ENCODE measurements at places on chromosomes 12 and 14.
A peak's percentile ranks its signal among the peaks of the same experiment; 100 is the strongest.

GRCh38 chr14:92039063-92039718 is 668 bp downstream of the TRIP11 start:
- peak; percentile 79 for DNase-seq

DNA sequence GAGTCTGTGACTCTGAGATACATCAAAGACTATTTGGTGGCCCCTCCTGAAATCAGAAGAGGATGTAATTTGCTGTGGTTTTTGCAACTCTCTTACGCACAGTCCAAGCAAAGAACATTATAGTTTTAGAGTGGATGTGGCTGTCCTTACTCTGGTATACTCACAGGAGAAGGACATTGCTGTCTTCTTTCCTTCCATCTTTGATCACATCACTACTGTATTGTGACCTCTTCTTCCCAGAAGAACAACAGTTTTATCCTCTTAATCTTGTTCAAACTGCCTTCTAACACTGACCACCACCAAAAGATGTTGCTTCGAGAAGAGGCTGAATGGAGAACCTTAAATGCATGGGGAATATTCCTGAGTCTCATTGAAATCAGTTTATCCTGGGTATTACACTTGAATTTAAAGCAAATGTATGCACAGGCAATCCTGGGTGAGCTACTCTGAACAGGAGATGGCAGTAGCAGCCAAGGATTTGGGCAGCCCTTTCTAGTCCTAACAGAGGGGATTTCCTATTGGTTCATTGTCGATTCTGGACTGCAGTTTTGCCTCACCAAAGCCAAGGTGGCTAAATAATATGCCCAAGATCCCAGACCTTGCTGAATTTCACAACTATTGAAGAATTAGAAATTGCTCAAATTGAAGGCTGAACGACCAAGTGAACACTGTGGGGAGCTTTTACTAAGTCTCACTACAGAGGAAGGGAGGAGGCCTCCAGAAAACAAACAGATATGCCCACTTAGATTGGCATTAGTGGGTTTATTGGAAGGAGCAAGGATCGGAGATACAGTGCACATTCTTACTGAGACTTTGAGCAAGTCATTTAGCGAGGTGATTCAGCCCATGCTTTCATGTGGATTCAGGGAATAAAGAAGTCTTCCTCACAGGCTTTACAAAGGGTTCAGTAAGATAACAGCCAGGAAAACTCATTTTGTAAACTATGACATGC is 282.8 kb downstream of the PAWR start:
- DNase-seq: peak; percentile 86

GRCh38 chr12:58741226-58741625 is 179.1 kb downstream of the LRIG3 start:
- peak; percentile 10 for DNase-seq

GRCh38 chr14:94439453-94440057 is 13.0 kb downstream of the SERPINA11 start:
- DNase-seq: no peak

GRCh38 chr12:6367065-6367968 is 8.0 kb downstream of the SCNN1A start:
- DNase-seq: peak; percentile 50

DNA sequence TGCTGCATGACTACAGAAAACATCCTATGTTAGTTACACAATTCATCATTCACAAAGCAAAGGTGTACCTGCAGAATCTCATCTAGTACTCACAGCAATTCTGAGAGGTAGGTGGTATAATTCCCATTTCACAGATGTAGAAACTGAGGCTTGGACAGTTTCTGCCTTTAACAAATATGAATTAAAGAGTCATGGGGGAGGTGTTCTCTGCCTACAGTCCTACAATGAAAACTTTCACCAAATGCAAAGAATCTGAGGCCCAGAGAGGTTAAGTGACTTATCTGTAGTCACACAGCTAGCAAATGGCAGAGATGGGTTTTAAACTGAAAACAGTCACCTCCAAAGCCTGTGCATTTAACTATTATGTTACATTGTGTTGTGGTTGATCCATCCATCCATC is 171.6 kb upstream of the WSCD2 start:
- DNase-seq: no peak

DNA sequence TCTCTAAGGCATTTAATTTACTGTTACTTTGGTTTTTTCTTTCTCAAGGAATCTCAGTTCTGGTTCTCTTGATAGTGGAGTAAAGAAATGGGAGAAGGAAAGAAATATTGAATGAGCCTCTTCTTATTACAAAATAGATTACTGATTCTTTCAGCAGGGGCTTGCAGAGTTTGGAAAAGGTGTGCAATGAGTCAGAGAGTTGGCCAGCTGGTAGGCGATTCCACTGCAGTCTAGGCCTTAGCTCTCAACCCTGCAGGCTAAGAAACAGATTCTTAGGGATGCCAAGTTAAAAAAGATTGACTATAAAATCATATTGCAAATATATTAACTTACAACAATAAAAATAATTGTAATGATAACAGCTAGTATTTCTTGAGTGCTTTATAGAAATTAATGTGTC is 25.8 kb downstream of the NR1H4 start:
- no peak for DNase-seq

DNA sequence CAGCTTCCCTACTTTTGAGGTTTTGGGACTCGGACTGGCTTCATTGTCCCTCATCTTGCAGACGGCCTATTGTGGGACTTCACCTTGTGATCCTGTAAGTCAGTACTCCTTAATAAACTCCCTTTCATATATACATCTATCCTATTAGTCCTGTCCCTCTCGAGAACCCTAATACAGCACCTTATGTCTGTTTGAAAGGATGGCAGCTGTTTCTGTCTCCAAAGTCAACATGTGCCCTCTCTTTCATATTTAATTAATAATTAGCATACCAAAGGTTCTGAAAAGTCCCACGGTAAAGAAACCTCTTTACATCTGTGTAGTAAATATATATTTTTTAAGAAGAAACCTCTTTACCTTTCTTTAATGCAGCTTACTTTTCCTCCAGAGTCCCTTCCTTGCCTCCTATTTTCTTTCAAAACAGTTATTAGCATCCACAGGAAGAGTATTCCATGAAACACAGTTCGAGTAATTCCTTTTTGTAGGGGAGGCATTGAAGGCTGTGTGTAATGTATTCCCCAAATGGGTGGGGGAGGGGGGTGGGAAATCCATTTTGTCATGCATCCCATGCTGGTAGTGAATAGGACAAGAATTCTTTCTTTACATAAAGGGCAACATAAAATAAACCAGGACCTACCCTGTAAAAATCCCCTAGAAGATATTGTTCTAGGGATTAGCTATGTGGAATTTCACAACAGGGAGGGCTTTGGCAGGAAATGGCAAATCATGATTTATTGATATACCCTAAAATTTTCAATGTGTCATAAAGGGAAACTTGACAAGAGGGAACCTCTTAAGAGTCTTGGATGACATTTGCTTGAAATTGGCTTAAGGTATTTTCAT is 241.5 kb downstream of the SUDS3 start:
- no peak for DNase-seq

- DNase-seq: no peak
These were observed 86.4 kb downstream of the SPPL3 start for GRCh38 chr12:120817559-120818330.
